ENCODE measurements at places on chromosomes 3 and 15.

DNA sequence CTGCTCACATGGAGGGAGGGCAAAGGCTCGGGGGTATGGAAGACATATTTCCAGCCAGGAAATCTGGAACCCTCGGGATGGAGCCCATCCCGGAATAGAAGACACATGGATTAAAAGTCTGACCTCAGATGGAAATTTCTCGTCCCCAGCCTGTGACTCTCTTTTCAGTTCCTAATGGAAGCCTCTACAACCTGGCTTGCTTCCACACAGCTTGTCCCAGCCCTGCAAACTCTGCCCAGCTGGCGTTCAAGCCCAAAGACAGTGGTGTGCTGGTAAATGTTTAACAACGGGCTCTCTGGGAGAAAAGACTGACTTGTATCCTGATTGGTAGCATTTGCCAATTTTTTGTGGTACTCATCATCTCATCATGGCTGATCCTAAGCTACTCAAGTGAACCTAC is 35.6 kb upstream of the TLE3 start:
- no peak for DNase-seq

GRCh38 chr3:177569193-177569592 is 371.9 kb upstream of the TBL1XR1 start:
- no peak for DNase-seq

DNA sequence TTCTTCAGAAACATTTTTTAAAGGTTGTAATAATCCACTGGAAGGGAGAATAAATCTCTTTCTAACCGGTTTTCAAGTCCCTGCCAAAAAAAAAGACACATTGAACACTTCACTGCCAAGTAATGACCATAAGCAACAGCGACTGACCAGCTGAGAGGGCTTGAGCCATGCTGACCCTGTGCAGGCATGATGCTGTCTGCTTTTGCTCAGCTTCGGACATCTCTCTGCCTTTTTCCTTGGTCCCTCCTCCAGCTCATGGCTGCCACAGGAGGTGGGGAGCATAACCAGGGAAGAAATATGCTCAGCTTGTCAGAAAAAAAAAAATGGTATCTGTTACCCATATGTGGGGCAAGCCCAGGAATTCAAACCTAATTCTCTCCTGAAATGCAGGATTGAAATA is 1.5 kb downstream of the IGSF10 start:
- DNase-seq = no peak

DNA sequence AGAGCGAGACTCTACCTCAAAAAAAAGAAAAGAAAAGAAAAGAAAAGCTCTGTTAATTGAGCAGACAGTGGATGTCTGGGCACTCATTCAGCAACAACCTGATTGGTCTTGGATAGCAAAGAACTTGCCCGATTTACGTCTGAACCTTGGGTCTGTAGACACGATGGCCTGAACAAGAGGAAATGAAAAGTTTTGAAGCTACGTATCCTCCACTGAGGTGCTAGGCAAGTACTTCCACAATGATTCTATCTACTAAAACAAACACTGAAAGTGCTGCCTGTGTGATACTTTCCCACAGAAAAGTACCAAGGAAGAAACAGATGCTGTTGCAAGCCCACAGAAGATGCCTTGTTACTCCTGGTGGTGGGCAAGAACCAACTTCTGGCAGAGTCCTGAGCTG is 21.8 kb upstream of the MUSTN1 start:
- DNase-seq = no peak

- DNase-seq = no peak
Observed at GRCh38 chr3:56772952-56773938, 28.5 kb downstream of the ARHGEF3 start.

DNA sequence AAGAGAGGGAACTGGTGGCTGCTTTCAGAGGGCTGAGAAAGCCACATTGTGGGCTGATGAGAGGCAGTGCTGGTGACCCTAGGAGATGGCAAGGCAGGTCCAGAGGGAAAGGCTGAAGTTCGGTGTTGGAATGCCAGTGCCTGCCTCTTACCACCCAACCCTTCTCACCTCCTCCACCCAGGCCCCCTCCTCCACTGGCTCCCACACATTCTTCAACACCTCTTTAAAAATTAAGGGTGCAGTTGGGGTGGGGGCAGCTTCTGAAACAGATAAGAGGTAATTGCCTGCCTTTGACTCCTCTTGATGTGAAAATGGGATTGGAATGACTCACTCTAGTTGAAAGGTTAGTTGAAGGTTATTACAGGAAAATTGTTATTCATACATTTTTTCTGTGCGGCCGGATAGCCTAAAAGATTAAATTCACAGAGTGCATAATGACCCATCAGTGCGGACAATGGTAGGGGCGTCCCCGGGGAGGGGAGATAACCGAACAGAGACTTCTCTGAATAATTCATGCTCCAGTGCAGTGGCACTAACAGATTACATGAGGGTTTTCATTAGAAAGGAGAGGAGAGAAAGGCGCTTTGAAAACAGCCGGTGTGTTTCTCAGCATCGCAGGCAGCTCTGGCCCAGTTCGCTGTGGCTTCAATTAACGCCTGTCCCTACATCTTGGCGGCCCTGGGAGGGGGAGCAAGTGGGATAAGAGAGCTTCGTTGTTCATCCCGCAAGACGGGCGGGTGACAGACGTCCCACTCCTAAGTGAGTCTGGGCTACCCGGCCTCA is 212.4 kb downstream of the TLE3 start:
- DNase-seq = no peak

- DNase-seq = no peak
Observed at GRCh38 chr3:141273700-141274410, 42.2 kb downstream of the PXYLP1 start.

Measured in activated CD8-positive, alpha-beta memory T cell treated with anti-CD3 and anti-CD28 coated beads for 1 hour (primary cell).